ENCODE measurements at places on chromosomes 4 and X.

DNA sequence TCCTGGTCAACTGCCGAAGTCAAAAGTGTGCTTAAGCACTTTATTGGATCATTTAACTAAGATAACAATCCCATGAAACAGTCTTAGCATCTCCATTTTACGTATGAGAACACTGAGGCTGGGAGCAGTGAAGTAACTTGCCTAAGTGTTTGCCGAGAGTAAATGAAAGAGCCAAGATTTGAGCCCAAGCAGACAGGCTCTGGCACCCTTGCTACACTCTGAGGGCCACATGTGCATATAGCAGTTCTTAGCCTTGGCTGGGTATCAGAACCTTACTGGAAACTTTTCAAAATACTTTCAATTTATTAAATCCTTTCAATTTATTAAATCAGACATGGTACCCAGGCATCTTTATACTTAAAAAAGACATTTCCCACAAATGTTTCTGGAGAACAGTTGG lies 225.9 kb downstream of the NR3C2 start:
- DNase-seq, result no peak

- no peak for DNase-seq
Measured at GRCh38 chr4:80897537-80898303, 132.8 kb upstream of the BMP3 start.

DNA sequence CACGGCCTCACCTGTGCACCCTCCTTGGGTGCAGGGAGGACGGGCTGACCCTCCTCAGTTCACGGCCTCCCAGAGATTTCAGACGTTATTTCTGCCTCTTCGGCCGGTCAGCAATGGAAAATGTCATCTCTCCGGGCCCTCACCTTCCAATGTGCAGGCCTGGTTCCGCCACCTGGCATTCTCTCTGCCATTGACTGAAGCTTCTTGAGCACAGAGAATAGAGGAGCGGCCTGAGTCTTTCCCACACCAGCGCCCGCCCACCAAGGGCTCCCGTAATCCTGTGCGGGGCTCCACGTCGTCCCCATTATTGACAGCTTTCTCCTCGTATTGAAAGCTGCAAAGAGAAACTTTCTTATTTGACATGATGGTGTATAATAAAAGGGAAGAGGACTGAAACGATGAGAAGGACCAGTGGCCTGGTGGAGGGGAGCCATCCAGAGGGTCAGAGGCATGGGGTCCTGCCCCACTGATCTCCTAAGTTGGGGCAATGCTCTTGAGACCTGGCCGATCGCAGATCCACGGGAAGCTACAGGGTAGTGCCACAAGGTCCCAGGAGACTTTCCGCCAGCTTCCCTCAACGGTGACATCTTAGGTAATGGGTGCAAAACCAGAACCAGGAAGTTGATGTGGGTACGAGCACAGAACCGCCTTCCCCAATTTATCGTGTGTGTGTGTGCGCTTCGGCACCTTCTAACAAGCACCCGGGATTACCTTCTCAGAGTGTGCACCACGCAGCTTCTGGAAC lies 20.6 kb downstream of the HTRA3 start:
- no peak for DNase-seq

DNA sequence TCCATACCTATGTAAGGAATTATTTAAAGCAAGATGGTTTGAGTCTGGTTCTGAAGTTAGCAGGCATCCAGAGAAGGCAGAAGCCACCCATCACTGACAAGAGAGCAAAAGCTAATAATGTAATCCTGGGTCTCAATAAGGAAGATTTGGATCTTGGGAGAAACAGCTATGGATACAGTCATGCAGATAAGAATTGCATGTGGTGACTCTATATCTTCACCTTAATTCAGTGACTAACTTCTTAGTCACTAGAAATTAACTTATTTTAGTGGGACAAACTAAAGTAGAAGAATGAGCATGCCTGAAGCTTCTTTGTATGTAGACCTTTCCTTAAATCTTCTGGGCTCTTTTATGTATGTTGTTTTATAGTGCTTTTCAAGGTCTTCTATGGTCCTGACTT lies 66.6 kb downstream of the ATP10D start:
- no peak for DNase-seq

- DNase-seq, result no peak
Measured at GRCh38 chrX:108148524-108148923, 56.9 kb downstream of the ATG4A start.

DNA sequence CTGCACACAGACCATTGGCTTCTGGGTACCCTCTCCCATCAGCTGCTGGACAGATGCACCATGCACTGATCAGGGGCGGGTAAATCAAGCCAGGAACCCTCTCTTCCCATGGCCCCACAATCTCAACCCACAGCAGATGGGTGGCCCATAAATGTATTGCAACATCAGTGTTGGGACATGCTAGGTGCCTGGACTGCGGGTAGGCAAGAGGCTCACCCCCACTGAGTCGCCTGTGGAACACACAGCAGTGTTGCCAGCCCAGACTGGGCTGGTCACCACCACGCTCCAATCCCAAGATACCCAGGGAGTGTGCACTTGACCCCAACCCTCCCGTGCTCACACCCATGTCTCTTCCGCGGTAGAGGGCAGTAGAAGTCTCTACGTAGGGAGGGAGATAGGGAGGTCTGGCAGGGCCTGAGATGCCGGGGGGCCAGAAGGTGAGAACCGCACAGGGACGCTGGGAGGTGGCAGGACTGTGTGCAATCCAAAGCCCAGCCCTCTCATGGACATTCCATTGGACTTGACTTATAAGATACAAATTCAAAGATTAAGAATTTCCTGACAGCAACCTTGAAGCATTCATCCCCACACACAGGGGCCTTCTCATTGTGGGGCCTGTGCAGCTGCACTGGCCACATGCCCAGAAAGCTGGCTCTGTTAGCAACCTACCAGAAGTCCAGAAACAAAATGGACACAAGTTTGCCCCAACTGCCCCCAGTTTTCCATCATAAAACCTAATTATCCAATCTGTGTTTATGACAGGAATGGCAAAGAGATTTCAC lies 183.7 kb downstream of the NSUN7 start:
- DNase-seq, result peak; percentile 60

DNA sequence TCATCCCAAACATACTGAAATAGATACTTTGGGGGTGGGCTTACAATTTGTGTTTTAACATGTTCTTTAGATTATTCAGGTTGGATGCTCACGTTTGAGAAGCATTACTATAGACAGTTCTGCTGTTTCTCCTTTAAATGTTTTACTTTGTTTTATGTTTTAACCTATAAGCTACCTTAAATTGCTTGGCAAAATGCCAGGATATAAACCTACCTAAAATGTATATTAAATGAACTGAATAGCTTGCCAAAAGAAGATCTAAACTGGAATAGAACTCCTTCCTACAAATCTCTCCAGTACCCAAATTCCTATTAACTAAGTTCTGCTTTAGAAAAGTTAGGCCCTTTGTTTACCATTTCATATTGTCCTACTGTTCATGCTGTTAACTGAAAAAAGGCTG lies 124.4 kb downstream of the TBX22 start:
- no peak for DNase-seq

- no peak for DNase-seq
Measured at GRCh38 chr4:139457318-139457717, 3.4 kb downstream of the RAB33B start.

DNA sequence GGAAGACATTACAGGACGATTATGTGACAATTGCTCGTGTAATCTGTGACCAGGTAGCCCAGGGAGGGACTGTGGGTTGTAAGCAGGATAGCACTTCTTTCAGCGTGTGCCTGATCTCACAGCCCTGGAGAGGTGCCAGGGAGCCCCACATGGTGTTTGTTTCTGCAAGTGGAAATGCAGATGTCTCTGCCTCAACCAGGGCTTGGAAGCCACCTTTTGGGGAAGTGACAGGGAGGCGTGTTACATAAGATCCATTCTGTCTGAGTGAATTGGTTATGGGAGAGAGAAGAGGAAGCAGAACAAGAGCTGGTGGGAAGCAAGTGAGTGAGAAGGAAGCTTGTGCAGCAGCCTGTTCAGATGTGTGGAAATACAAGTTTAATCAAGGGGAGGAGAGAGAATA lies 104.5 kb upstream of the GATB start:
- no peak for DNase-seq

GRCh38 chr4:26765515-26765914 lies 95.1 kb upstream of the STIM2 start:
- no peak for DNase-seq

DNA sequence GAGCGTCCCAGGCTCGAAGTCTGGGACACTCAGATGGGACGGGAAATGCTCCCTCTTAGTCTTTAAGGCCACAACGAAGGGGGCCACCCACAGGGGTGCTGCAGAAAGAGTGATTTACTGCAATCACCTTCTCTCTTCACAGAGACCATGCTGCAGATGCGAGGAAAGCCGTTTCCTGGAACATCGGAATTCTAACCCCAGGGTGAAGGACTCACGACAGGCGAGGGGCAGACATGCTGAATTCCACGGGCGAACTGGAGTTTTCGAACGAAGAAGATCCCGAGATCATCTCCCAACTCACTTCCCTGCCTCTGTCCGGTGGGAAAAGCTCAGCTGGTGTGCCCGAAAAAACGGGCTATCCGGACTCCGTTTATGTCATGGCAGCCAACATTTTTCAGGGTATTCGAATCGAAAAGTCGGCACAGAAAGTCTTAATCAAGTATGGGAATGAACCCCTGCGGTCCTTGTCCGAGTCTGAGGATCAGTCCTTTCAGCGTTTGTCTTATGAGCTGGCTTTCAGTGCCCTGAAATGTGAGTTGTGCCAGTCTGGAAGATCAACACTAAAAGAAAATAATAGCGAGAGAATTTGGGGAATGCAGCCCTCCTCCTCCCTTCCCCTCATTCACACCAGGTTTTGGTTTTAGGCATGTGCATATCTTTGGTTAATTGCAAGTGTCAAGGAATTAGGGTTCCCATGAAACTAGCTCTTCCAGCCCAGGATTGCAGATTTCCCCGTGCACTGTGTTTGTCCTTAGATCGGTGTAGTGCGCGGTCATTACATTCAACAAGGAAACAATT lies 905 bp downstream of the NSUN7 start:
- no peak for DNase-seq

GRCh38 chrX:3940000-3940610 lies 226.7 kb upstream of the PRKX start:
- DNase-seq, result no peak

DNA sequence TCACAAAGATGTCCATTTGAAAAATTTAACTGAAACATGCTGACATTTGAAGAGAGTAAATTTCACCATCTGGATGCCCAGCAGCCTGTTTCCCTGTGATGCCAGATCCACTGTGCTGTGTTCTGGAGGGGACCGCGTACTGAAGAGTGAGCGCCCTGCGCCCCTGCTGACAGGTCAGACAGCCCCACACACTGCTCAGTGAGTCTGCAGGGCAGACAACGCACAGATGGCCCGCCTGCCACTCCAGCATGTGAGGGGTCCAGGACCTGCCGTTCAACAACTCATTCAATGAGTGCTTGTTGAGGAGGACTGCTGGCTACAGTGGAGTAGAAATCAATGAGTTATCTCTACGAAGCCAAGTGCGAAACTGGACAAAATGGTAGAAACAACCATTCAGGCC lies 49.2 kb downstream of the FGFRL1 start:
- no peak for DNase-seq

DNA sequence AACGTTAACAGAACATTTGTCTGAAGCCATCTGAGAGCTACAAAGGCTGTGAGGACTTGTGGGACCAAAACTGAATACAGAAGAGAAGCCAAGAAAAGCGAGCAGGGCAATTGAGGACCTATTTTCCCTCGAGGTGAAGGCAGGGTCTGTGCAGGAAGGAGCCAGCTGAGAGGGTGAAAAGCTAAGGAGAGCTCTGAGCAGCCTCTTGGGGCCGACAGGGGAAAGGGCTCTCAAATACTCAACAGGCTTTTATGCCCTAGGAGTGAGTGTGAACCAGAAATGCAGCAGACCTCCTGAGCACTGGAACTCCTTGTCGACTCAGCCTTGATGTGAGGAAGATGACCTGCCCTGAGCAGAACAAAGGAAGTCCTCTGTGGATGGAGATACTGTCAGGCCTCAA lies 54.2 kb downstream of the C4orf50 start:
- no peak for DNase-seq

DNA sequence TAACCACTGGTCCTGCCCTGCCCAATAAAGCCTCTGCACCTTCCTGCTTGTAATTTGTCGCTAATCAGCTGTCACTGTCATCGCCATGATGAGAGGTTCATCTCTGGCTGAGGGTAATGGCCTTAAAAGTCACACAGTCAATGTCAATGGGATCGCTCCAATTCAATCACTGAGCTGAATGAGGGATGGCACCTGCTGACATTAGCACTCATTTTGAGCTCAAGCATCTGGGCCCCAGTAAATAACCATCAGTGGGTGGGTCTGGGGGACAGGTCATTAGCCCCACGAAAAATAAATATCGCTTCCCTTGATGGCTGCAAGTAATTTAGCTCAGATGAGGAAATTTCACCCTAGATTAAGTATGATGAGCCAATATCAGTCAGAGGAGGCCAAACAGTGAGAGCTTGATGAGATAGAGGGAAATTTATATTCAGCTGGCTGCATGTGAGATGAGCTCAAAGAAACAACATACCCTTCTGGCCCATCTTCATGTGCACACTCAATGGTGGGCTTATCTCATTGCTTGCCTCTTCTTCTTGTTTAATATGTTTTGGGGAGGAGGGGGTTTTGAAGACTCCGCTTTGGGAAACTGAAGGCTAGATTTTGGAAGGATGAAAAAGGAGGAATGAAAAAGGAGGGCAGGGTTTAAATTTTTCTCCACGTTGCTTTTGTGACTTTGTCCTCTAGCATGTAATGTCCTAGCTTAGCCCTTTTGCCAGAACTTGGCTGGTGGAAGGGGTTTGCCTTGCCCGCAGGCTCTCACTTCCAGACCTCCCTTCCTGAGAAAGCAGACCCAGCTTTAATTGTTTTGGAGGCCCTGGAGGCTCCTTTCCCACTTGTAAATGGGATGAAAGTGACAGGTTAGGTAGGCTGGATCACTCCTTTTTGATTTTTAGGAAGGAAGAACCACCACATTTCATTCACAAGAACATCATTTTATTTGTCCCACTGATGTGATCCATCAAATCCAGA lies 84.8 kb upstream of the PAQR3 start:
- no peak for DNase-seq

DNA sequence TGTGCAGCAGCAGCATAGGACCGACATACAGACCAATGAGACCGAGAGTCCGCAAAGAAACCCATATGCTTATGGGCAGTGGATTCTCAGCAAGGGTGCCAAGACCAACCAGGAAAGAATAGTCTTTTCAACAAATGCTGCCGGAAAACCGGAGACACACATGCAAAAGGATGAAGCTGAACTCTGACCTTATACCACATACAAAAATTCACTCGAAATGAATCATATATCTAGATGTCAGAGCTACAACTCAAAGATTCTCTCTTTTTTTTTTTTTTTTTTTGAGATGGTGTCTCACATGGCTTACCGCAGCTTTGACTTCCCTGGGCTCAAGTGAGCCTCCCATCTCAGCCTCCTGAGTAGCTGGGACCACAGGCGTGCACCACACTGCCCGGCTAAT lies 16.0 kb upstream of the MXD4 start:
- no peak for DNase-seq

DNA sequence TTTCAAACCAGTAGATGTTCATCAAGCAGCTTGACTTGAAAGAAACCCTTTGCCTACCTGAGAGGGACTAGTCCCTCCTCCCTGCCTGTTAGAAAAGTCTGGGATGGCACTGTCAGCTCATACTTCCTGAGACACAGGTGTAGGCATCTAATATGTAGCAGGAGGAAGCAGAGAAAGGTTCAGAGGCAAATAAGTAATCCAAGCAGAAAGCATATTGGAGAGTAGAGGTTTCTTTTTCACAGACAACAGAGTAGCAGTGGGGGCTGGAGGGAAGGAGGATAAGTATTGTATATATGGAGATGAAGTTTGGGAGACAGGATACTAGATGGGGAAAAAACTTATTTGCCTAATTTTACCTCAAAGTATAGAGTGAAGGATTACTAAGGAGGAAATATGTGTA lies 81.5 kb downstream of the FNIP2 start:
- DNase-seq, result no peak

- no peak for DNase-seq
Measured at GRCh38 chrX:65667157-65667502, 324 bp upstream of the MSN start.
